Activated naive CD8-positive, alpha-beta T cell treated with anti-CD3 and anti-CD28 coated beads for 36 hours (primary cell): ENCODE measurements at places on chromosomes 4 and X. TPM values are rescaled to one million over a fixed set of nuclear protein-coding genes. Genes with fewer than 3 reads are reported as not detected.

Gene SERTM2
- not detected for total RNA-seq

Gene GC
- total RNA-seq = not detected

Gene NR3C2
- total RNA-seq = 6.2 TPM

Gene STPG2
- not detected for total RNA-seq

Gene SUPT20HL1
- not detected for total RNA-seq

Gene SMR3B
- total RNA-seq = not detected

Gene PIM2
- total RNA-seq = 213 TPM

Gene GPR82
- 0.12 TPM for total RNA-seq

Gene MED14
- total RNA-seq = 41.4 TPM

Gene PRDM8
- total RNA-seq = 2.3 TPM

Gene NAP1L3
- total RNA-seq = 3.2 TPM

Gene HDAC8
- 19.2 TPM for total RNA-seq
